Fibroblast of skin of right biceps (primary cell): ENCODE measurements at places on chromosomes 7 and 10.

- peak; percentile 29 for DNase-seq
Observed at GRCh38 chr7:130723784-130724183, 10.2 kb downstream of the KLF14 start.

DNA sequence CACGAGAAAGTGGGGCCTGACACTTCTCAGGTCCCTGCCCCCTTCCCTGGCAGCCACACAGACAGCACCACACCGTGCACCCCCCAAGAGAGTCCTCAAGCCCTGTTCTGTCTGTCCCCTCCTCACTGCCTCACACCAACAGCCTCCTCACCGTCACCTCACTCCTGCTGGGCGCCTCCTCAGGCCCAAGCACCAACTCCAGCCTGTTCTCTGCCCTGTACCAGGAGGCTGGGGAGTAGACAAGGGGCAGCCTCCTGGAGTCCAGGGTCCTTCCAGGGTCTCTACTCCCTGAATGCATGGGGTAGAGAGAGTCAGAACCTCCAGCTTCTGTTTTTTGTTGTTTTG, 26.9 kb upstream of the ELN start:
- DNase-seq, result no peak

DNA sequence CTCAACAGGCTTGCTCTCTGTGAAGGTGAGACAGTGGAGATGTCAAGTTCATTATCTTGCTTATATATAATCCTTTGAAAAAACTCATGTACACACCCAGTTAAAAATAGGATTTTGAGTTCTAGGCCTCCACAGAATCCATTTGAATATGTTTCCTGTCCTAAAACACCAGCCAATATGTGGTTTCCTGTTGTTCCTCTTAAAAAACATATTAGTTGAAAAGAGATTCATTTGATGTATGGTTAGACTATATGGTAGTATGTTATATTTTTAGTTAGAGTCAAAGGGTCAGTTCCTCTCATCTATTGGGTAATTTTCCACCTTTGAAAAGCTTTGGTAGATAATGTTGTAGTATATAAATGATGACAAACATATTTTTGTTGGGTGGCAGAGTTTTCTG, 16.0 kb downstream of the PPP1R9A start:
- no peak for DNase-seq

GRCh38 chr7:135467207-135467711, 42.6 kb downstream of the CNOT4 start:
- DNase-seq, result peak; percentile 17

- no peak for DNase-seq
Observed at GRCh38 chr7:5546626-5547025, 123.0 kb upstream of the TNRC18 start.

- no peak for DNase-seq
Observed at GRCh38 chr7:133672866-133673265, 420.0 kb downstream of the EXOC4 start.

- peak; percentile 43 for DNase-seq
Observed at GRCh38 chr10:99234041-99234790, 1.4 kb downstream of the HPSE2 start.

- DNase-seq, result peak; percentile 37
Observed at GRCh38 chr7:6228361-6229229, 43.8 kb downstream of the CYTH3 start.

GRCh38 chr7:27145165-27145913, 1.9 kb upstream of the HOXA5 start:
- DNase-seq, result no peak

DNA sequence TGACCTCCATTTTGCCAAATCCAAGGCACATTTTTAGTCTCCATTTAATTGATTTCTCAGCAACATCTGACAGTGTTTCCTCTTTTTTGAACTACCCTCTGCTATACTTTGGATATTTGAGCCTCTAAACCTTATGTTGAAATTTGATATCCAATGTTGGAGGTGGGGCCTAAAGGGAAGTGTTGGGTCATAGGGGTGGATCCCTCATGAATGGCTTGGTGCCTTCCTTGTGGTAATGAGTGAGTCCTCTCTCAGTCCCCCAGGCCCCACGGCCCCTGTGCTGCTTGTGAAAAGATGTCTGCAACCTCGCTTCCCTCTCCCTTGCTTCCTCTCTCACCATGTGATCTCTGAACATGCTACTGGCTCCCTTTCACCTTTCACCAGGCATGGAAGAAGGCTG, 96.8 kb upstream of the DGKB start:
- DNase-seq, result peak; percentile 10

- no peak for DNase-seq
Observed at GRCh38 chr7:134505856-134506255, 21.5 kb upstream of the AKR1B10 start.

DNA sequence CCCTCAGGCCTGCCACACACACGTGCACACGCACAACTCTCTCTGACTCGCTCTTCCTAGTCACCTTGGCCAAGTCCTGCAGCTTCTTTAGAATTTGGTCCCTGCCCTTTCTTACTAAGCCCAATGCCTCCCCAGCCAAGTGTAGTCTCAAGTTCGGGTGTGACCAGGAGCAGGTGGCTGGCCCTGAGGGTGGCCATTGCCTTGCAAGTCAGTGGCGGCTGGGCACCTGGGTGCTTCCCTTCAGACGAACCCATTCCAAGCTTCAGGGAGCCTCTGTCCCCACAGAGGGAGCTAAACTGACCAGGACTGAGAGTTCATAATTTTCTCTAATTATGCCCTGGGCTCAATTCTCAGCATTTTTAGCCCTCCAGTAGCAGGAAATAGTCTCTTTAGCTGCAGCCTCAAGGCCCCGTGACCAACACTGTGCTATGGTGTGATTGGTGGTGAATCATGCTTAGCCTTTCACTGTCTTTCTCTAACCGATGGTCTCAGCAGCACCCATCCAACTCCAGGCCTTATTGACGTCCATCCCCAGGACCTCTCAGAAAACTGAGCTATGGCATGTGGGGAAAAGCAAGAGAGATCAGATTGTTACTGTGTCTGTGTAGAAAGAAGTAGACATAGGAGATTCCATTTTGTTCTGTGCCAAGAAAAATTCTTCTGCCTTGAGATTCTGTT, 34.7 kb upstream of the FXYD4 start:
- DNase-seq, result no peak

GRCh38 chr7:40808378-40808942, 673.7 kb downstream of the SUGCT start:
- DNase-seq, result peak; percentile 100

DNA sequence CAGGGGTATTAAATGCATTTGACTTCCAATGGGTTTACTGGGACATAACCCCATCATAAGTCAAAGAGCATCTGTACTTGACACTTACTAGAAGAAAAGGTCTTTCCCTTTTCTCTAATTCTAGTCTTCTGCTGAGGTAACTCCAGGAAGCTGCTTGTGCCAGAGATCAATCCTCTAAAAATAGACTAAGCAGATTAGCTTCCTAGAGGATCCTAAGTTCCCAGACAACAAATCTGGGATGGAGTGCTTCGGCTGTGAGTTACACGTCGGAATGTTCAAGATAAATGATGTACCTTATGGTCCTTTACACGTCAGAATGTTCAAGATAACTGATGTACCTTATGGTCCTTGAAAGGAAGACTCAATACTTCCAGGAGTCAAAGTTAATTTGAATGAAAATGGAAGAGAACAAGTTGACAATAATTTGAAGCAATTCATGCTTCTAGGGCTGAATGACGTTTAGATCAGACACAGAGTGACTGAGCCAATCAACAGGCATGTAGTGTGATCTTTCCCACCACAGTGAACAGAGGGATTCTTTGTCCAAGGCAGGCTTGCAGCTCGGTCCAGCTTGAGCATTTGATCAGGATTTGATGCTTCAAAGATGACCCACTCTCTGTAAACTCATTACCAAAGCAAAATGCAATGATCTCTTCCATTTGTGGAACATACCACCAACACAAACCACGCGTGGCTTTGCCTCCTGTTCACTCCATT, 63.8 kb downstream of the SLC37A3 start:
- DNase-seq, result no peak

- DNase-seq, result peak; percentile 35
Observed at GRCh38 chr7:93092757-93093370, 24.9 kb downstream of the SAMD9 start.

GRCh38 chr10:57579926-57580325, 687.8 kb downstream of the IPMK start:
- DNase-seq, result peak; percentile 11

GRCh38 chr10:100979791-100980272, 7.5 kb downstream of the MRPL43 start:
- no peak for DNase-seq

DNA sequence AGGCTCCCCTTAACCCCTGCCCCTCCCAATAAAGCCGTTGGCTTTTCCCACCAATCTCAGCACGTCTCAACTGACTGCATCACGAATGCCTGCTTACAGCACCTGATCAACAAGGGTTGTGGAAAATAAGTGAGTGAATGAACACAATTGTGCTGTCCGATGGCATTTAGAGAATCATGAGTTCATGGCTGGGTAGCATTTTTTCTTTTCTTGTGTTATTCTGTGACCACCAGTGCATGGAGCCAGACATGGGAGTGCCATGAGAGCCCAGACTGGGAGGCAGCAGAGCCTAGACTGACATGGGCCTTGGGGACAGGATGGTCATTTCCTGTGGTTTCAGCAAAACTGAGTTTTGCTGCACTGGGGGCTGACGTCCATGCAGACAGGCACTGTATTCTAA, 254.1 kb upstream of the IGFBP3 start:
- no peak for DNase-seq

DNA sequence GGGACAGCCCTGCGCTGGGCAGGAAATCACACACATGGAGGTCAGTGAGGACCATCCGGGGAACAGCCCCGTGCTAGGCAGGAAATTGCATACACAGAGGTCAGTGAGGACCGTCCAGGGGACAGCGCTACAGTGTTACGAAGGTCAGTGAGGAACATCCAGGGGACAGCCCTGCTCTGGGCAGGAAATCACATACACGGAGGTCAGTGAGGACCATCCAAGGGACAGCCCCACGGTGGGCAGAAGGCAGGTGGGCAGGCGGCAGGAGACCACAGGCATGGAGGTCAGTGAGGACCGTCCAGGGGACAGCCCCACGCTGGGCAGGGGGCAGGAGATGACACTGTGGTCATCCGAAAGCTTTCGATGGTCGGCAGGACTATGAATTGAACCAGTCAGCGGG, 79.7 kb downstream of the PTPRN2 start:
- no peak for DNase-seq

DNA sequence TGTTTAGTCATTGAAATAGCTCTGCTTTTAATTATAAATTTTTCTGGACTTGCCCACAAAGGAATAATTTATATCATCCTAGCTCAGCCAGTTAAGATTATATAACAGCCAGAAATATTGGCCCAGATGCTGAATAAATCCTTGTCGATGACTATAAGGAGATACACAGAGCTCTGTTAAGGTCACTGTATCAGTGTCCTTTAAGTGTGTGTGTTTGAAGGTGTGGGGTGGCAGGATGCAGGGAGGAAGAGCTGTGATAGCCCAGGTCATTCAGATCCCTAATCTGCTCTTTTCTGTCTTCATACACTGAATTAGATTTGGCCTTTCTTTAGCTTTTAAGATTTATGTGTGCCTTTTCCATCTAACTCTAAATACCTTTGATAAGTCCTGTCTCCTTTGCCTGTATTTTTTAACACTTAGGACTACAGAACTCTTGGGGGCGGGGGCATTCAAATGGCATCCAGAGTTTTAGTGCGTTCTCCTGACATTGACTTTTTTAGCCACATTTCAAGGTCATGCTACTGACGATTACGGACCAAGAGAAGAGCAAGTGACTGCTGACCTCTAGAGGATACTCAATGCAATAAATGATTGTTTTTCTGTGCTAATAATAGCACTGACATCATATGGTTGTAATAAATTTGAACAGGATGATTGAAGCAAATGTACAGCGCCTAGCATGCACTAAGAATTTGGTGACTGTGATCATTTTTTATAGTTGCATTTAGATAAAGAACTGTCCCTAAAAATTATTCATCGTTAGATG, 172.3 kb downstream of the CACNB2 start:
- peak; percentile 38 for DNase-seq

DNA sequence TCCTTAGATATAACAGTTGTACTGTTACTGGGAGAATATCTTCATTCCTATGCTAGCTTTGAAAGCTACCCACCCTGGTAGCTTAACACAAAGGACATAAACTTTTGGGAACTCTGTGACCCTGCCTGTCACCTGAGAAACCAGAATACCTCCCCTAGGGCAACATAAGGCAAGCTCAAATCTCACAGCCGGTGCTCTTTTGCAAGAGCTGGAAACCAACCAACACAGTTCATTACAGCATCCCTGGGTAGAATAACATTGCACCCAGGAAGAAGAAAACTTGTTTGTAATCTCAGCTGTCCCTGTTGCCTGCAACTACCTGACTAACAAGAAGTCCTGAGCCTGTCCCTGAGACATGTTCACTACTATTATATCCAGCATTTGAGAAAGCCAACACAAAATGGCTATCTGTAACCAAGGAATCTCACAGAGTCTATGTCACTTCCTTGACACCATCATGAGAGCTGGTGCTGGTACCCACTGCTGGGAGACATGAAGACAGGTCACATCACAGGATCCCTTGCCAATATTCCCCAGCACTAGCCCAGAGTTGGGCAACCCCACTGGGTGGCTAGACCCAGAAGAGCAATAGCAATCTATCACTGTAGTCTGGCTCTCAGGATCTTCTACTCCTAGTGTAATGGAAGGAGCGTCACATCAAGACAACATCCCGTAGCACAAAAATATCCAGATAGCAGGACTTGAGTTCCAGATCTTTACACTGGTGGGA, 31.3 kb downstream of the AKR1C3 start:
- no peak for DNase-seq

DNA sequence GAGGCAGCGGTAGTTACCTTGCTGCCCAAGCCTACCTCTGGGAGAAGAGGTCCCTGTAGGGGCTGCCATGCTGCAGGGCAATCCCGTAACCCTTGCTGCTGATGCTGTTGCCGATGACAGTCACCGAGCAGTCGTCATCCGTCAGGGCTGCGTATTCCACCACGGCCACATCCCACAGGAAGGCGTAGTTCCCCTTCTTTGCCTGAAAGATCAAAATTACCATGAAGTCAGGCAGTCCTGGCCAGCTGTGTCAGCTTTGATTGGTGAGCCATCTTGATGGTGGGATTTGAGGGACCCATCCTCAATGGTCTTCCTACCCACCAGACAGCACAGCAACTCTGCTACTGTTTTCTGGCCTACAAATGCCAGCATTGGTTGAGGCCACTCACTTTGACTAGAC, 746.8 kb downstream of the GRID1 start:
- DNase-seq, result no peak

GRCh38 chr7:47298636-47299035, 283.3 kb downstream of the TNS3 start:
- no peak for DNase-seq

- DNase-seq, result no peak
Observed at GRCh38 chr7:146131701-146132100, 15.1 kb downstream of the CNTNAP2 start.
